Smooth muscle cell of the brain vasculature (primary cell): ENCODE measurements at places on chromosomes 2 and 18.

DNA sequence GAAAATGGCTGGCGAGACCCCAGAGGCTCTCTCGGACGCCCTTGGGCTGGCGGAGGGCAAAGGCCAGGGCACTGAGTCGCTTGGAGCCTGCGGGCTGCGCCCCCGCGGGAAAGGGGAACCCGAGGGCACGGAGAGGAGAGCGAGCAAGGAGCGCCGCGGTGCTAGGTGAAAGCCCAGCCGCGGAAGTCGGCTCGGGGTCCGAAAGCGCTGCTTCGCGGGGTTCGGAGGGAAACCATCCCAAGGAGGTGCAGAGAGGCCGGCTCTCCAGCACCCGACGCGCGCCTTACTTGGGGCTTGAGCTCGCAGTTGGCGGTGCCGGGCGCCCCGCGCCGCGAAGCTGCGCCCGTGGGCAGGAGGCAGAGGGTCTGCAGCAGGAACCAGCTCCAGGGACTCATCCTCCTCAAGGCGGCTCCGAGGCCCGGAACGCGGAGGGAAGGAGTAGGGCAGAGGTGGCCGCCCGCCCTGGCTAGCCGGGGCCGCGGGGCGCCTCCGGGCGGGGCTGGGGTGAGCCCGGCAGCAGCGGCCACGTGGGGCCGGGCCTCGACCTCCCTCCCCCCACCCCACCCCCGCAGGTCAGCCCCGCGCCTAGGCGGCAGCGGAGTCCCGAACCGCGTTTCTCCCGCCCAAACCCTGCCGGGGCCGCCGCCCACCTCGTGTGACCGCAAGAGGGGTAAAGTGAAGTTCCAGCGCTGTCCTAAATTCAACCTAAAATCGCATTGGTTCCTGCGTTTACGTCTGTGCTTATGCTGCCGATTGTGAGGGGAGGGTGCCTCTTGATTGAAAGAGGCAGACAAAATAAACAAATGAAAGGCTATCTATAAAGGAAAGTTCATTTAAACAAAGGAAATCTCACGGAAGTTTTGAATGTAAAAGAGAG, at the start of gene TRABD2A:
Gene TRABD2A, minus strand, starts transcription at position 440 of the 877 bp plus-strand sequence. Its CDS starts 45 bp downstream, at position 395.
- DNase-seq, result no peak

- DNase-seq, result no peak
Measured at GRCh38 chr2:68846091-68846490, 25.1 kb downstream of the BMP10 start.

DNA sequence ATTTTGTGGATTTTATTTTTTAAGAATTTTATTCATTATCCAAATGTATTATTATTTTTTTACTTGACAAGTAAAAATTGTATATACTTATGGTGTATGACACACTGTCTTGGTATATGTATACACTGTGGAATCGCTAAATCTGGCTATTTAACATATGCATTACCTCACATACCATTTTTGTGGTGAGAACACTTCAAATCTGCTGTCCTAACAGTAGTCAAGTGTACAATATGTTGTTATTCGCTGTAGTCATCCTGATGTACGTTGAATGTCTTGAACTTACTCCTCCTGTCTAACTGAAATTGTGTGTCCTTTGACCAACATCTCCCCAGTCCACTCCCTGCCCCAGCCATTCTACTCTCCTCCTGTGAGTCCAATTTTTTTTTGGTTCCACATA, 153.2 kb upstream of the PTPRM start:
- no peak for DNase-seq

DNA sequence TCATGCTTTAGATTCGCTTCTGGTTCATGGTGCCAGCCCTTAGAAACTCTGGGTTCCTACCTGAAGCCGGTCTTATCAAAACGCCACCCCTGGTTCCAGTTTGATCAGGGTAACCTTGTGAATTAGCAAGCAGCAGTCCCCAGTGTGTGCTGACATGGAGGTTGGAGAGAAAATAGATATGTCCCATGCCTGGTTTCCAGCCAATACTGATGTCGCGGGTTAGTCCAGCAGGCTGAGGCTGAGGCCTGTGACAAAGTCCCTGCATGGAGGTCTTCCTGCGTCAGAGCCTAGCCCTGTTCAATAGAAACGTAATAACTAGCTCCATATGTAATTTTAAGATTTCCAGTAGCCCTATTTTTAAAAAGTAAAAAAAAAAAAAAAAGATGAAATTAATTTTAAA, 28.2 kb downstream of the LPIN1 start:
- no peak for DNase-seq

DNA sequence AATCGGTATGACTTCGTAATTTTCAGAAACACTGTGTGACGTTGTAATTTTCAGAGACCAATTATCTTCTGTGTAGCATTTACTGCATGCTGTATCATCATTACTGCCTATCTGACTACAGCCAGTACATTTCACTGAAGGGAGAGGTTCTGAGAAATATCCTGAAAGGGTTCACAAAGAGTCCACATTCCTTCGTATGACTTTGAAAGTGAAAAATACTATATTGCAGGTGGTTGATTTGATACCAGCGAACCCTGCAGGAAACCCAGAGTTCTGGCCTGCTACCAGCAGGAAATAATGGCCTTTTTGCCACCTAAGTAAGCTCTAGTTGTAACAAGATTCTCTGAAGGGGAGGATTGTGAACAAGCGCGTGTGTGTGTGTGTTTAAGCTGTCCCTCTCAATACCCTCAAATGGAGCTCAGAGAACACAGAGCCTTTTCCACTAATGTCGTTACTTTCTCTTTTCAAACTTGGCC, 155.5 kb downstream of the ARHGAP28 start:
- no peak for DNase-seq

GRCh38 chr2:28352104-28352503, 40.6 kb upstream of the FOSL2 start:
- DNase-seq, result no peak

GRCh38 chr2:73907840-73908452, 15.1 kb downstream of the ACTG2 start:
- DNase-seq, result peak; percentile 85
